Daoy (cell line): ENCODE measurements at places on chromosomes 12 and 14. TPM values are rescaled to one million over a fixed set of nuclear protein-coding genes. Genes with fewer than 3 reads are reported as not detected.

The ATP6V1D gene
- 222 and 258 TPM in 2 replicates for total RNA-seq

The GAS2L3 gene
- 38.0 and 62.8 TPM in 2 replicates for total RNA-seq

The SDR9C7 gene
- total RNA-seq = not detected in 2 replicates

The STAB2 gene
- not detected in 2 replicates for total RNA-seq

The KRT3 gene
- not detected in 2 replicates for total RNA-seq

The ADSS1 gene
- total RNA-seq = 0.57 and 2.7 TPM in 2 replicates

The FGD4 gene
- 4.3 and 5.2 TPM in 2 replicates for total RNA-seq

The SLC39A2 gene
- total RNA-seq = not detected in 2 replicates

The TCL1A gene
- total RNA-seq = 5.5 and 12.2 TPM in 2 replicates

The RAD9B gene
- total RNA-seq = 0.40 and 1.1 TPM in 2 replicates

The PTPRR gene
- 3.5 and 6.8 TPM in 2 replicates for total RNA-seq

The PRH2 gene
- not detected in 2 replicates for total RNA-seq

The CLEC4E gene
- not detected in 2 replicates for total RNA-seq

The TTC8 gene
- total RNA-seq = 19.5 and 23.9 TPM in 2 replicates

The LMO3 gene
- 0.33 and 1.1 TPM in 2 replicates for total RNA-seq
